ENCODE measurements at places on chromosomes 7 and 10.

GRCh38 chr7:12827920-12828319 lies 140.5 kb downstream of the ARL4A start:
- no peak for DNase-seq

GRCh38 chr7:127838816-127839415 lies 186.9 kb downstream of the SND1 start:
- no peak for DNase-seq

- DNase-seq, result no peak
Measured at GRCh38 chr10:103742824-103743223, 112.6 kb downstream of the SH3PXD2A start.

DNA sequence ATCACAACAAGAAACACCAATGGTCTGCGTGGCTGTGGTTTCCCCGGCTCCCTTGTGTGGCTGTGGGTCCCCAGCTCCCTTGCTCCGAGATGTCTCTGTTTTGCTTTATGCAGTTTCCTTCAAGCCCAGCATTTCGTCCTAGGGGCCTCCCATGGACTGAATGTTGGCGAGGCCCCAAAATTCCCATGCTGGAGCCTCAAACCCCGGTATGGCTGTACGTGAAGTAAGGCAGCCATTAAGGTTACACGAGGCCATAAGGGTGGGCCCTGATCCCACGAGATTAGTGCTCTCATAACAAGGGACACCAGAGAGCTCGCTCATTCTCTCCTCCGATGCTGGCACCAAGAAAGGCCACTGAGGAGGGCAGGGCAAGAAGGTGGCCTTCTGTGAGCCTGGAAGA lies 44.6 kb downstream of the INSIG1 start:
- no peak for DNase-seq

DNA sequence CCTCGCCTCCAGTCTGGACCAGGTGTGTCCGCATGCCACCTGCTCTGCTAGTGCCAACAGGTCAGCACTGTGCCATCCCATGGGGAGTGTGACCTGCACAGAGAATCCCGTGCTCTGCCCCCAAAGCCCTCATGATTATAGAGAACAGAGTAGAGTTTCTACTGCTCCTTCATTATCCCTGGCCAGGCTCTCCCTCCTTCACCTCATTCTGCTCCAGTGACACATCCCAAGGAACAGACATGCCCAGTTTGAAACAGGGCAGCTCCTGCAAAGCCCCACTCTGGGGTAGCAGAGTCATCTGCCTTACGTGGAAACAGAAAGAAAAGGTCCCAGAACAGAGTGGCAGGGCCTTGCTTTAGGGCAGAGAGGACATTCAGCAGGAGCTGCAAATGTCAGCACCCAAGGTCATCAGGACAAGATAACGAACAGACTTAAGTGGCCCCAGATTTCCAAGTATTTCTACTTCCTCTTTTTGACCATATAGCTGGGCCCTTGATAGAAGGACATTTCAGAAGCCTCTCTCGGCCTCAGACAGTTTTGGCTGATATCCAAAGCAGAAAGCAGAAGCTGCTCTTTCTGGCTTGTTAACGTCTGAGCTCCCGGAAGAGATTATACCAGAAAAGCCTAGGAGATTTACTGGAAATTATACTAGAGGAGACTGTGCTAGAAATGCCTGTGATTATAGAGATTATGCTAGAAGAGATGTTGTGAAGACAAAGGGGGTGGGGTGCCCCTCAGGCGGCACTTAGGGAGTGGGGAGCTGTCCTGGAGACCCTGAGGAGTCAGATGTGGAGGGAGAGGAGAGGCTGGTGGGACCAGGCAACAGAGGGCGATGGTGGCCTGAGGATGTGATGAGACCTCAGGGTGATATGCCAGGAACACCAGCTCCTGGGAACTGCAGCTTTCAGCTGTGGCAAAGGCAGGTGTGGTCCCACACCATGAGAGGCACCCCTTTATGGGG lies 12.6 kb downstream of the TMEM176B start:
- DNase-seq, result no peak

DNA sequence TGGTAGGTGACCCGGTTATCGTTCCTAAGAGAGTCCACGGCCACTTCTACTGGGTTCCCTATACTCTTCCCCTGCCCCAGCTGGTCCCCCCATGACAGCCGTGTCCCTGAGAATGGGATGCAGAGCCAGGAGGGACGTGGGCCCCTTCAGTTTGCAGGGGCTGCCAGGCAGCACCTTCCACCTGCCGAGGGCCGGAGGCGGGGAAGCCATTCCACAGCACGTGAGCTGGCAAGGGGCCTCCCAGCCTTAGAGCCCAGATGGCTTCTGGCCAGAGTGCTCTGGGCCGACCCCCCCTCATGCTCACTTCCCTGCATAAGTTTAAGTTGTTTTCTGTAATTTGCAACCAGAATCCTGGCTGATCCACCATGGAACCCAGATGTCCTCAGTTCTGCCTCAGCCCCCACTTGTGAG lies 39.0 kb downstream of the DIP2C start:
- peak; percentile 53 for DNase-seq

DNA sequence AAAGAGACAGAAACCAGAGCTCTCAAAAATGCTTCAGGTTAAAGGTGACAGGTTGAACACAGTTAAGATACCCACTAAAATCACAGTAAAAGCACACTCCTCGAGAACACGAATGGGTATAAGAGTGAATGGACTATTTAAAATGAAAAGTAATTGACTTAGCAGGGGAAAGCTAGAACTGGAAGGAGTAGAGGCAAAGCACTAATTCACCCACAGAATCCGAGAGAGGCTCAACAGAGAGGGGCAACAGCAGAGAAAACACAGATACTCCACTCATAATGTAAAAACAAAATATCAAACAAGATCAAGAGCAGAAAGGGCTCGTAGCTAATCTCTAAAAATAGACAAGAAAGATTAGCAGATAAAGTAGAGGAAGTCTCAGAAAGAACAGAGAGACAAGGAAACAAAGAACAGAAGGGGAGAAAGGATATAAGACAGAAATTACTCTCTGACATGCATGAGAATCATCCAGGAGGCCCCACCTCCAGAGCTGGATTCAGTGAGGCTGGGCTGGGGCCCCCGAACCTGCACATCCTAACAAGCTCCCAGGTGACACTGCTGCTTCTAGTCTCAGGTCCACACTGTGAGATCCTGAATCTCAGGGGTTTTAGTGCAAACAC lies 117.6 kb downstream of the GALNT11 start:
- DNase-seq, result no peak

- no peak for DNase-seq
Measured at GRCh38 chr10:1359626-1359955, 303.4 kb downstream of the WDR37 start.

- DNase-seq, result no peak
Measured at GRCh38 chr10:123470336-123470921, 195.7 kb upstream of the GPR26 start.

DNA sequence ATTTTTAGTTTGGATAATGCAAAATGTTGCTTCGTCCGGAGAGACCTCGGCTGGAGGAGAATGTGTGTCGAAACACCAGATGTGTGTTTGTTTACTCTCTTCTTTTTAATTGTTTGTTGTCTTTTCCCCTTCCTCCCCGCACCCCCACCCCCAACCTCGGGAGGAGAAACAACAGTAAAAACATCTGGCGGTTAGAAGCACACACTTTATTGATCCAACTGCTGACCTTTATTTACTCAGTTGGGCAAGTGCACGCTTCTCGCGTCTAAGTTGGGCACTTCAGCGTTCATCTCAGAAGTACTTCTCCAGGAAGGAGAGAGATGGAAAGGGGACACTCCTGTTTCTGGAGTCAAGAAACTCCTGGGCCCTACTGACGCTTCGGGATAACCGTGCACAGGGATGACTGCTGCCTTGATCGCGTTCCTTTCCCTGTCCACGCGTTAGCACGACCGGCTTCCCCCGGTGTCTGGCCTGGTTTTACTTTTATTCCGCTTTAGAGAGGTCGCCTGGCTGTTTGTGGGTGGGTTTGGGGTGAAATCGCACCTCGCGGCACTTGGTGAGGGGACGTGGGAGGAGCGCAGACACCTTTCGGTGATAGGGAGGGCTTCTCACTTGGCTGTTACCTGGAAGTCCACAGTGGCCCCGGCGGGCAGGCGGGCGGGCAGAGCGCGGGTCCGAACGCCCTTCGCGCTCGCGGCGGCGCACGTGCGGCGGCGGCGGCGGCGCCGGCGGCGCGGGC lies 168.3 kb upstream of the PPP1R3A start:
- peak; percentile 70 for DNase-seq

GRCh38 chr10:29830531-29831512 lies 196.1 kb upstream of the SVIL start:
- DNase-seq, result no peak

GRCh38 chr7:108104324-108104723 lies 25.8 kb downstream of the LAMB4 start:
- no peak for DNase-seq

- peak; percentile 81 for DNase-seq
Measured at GRCh38 chr10:77613476-77614130, 24.0 kb downstream of the KCNMA1 start.

DNA sequence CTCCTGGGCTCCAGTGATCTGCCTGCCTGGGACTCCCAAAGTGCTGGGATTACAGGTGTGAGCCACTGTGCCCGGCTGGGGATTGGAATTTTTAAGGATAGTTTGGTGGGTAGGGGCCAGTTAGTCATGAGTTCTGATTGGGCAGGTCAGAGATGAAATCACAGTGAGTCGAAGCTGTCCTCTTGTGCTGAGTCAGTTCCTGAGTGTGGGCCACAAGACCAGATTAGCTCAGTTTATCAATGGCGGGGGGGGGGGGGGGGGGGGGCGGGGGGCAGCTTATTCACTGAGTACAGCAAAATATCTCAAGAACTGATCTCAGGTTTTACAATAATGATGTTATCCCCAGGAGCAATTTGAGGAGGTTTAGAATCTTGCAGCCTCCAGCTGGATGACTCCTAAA lies 11.6 kb upstream of the ERCC6 start:
- peak; percentile 80 for DNase-seq

GRCh38 chr7:46143949-46144917 lies 223.2 kb upstream of the IGFBP3 start:
- DNase-seq, result no peak

- no peak for DNase-seq
Measured at GRCh38 chr7:36082910-36083309, 70.1 kb upstream of the EEPD1 start.

- DNase-seq, result peak; percentile 59
Measured at GRCh38 chr7:136953386-136953785, 84.9 kb downstream of the CHRM2 start.

GRCh38 chr7:20016669-20017068 lies 200.5 kb downstream of the MACC1 start:
- DNase-seq, result no peak

DNA sequence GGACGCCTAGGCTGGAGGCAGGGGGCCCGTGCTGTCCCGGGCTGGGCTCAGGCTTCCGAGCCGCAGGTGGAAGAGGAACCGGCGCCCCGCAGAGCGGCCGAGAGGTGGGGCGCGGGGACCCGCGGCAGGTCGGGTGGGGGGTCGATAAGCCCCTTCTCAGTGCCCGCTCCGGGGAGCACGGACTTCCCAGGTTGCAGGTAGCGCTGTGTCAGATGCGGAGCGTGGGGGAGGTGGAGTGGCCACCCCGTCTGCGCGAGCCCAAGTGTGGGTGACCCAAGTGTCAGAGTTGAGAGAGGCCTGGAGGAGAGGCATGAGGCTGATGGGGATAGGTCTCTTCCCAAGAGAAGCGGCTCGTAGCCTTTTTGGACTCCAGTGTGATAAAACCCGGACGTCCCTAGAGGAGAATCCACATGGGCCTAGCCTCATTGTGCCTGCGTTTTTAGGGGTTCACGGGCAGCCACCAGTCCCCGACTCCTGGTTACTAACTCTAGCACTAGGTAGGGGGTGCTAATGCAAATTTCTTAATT lies 580 bp downstream of the EEPD1 start:
- DNase-seq, result no peak

DNA sequence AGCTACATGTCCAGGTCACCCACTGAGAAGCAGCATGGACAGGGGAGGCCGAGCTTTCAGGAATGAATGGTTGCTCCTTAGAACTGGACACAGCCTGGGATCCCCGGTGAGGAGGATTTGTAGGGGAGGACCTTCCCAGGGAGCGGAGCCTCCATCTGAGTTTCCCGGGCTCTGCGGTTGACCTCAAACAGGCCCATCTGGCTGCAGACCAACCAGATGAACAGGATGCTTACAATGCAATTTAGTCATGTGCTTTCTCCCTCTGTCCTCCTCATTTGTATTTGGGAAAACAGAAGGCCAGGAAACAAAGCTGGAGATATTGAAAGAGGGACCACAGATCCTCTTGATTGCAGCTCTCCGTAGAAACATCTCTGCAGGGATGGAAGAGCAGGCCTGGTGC lies 104.8 kb downstream of the EMX2 start:
- DNase-seq, result no peak

- peak; percentile 88 for DNase-seq
Measured at GRCh38 chr10:130109796-130110245, 809 bp downstream of the C10orf143 start.

GRCh38 chr10:52864201-52865106 lies 91.9 kb upstream of the MBL2 start:
- no peak for DNase-seq

GRCh38 chr7:127682140-127682539 lies 30.1 kb downstream of the SND1 start:
- no peak for DNase-seq

DNA sequence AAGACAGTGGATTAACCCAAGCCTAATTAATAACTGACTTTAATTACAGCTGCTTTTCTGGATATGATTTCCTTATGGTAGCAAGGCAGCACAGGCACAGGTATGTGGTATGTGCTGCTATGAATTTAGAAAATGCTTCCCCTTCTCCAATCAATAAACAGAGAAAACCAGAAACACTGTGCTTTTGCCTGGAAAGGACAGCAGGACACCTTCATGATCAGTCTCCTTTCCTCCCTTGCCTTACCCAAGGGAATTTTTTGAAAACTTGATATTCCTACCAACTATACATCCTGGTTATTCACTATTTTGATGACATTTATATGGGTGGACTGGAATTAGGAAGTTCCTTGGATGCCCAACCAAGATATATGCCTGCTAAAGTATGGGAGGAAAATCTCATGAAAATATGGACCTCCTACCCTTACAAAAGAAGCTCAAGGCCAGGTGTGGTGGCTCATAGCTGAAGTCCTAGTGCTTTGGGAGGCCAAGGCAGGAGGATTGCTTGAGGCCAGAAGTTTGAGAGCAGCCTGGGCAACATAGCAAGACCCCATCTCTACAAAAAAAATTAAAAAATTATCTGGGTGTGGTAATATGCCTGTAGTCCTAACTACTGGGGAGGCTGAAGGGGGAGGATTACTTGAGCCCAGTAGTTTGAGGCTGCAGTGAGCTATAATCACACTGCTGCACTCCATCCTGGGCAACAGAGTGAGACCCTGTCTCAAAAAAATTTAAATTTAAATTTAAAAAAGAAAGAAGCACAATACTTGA lies 106.3 kb upstream of the WAC start:
- DNase-seq, result no peak

DNA sequence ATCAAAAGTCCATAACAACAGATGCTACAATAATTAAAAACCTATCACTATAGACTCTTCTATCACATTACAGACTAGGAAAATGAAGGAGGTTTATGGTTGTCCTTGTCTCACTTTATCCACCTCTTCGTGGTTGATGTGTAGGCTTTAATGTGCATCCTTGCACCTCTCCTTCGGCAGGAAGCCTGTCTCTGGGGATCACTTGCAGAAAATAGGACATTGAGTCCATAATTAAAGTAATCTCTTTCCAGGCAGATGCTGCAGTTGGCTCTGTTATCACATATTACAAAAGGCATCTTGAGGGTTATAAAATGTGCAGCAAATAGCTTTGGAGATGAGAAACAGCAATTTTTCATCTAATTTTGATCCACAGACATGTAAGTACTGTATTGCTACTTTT lies 168.4 kb downstream of the RELN start:
- DNase-seq, result no peak
